ENCODE measurements at places on chromosomes 1 and 21. TPM values are rescaled to one million over a fixed set of nuclear protein-coding genes. Genes with fewer than 3 reads are reported as not detected.

- H3K4me3 ChIP-seq = no peak overlapping the region
- no peak overlapping the region for H3K27ac ChIP-seq
- no peaks in the 10 kb centered on the region for H3K4me1 ChIP-seq
- no peak for DNase-seq
- H3K27me3 ChIP-seq = peaks cover 65% of the 10 kb centered on the region
Observed at GRCh38 chr1:44496541-44497171, 91.6 kb downstream of the RNF220 start.

GRCh38 chr21:35226968-35227744 lies 178.1 kb upstream of the RUNX1 start:
- H3K36me3 ChIP-seq = no peaks in the 10 kb centered on the region
- H3K4me1 ChIP-seq = peaks cover 21% of the 10 kb centered on the region
- no peak overlapping the region for H3K27ac ChIP-seq
- DNase-seq = no peak

GRCh38 chr1:2470290-2471158 lies 5.6 kb upstream of the PLCH2 start:
- no peak overlapping the region for H3K27ac ChIP-seq
- no peak overlapping the region for H3K4me3 ChIP-seq
- H3K27me3 ChIP-seq = peaks cover 5% of the 10 kb centered on the region
- no peaks in the 10 kb centered on the region for H3K36me3 ChIP-seq
- no peak for DNase-seq
- no peaks in the 10 kb centered on the region for H3K4me1 ChIP-seq

GRCh38 chr1:172513479-172513878 lies 19.5 kb upstream of the SUCO start:
- H3K27ac ChIP-seq = no peak overlapping the region
- no peaks in the 10 kb centered on the region for H3K27me3 ChIP-seq
- no peaks in the 10 kb centered on the region for H3K36me3 ChIP-seq
- H3K4me3 ChIP-seq = no peak overlapping the region
- no peak for DNase-seq
- no peaks in the 10 kb centered on the region for H3K4me1 ChIP-seq

GRCh38 chr1:114203595-114204128 lies 50.0 kb upstream of the SYT6 start:
- no peaks in the 10 kb centered on the region for H3K36me3 ChIP-seq
- no peak overlapping the region for H3K27ac ChIP-seq
- no peaks in the 10 kb centered on the region for H3K4me1 ChIP-seq
- DNase-seq = no peak
- H3K4me3 ChIP-seq = no peak overlapping the region

DNA sequence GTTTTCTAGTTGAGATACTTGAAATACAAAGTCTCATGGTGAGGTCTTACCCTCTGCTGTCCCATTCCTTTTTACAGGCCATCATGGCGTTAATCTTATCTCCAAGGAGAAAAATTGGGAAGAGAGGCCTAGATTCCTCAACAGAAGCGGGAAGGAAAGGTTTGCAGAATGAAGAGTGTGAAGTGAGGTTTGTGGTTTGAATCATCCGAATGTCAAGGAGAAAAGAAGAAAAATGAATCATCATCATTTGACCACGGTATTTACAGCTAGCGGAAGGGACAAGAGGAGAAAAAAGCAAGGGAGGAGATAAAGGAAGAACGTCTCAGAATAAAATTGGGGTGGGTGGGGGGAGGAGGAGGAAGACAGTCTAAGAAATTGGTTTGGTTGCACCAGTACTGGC lies 935 bp upstream of the COG2 start:
- H3K4me1 ChIP-seq = peaks cover 23% of the 10 kb centered on the region
- no peak overlapping the region for H3K27ac ChIP-seq
- H3K36me3 ChIP-seq = no peaks in the 10 kb centered on the region
- H3K4me3 ChIP-seq = peak overlapping the region; percentile 98
- DNase-seq = peak; percentile 89

DNA sequence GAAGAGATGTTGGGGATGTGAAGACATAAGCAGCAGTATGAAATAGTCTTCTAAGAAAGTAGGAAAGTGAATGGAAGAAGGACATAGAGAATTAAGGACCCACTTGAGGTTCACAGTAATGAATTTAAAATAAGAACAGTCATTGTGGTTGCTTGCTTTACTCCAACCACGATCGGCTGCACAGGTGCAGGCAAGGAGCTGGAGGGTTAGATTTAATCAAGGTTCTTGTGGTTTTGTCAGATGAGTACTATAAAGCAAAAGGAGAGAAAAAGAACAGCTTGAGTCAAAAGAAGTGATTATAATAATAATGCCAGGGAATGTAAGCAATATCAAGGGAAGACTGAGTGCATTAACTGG lies 46.1 kb upstream of the RBM34 start:
- H3K27me3 ChIP-seq = no peaks in the 10 kb centered on the region
- H3K36me3 ChIP-seq = peaks cover 21% of the 10 kb centered on the region
- DNase-seq = peak; percentile 8
- H3K4me1 ChIP-seq = no peaks in the 10 kb centered on the region
- H3K4me3 ChIP-seq = no peak overlapping the region

GRCh38 chr1:208289716-208290115 lies 45.5 kb upstream of the PLXNA2 start:
- no peaks in the 10 kb centered on the region for H3K36me3 ChIP-seq
- H3K27me3 ChIP-seq = no peaks in the 10 kb centered on the region
- H3K4me3 ChIP-seq = no peak overlapping the region
- H3K4me1 ChIP-seq = no peaks in the 10 kb centered on the region

DNA sequence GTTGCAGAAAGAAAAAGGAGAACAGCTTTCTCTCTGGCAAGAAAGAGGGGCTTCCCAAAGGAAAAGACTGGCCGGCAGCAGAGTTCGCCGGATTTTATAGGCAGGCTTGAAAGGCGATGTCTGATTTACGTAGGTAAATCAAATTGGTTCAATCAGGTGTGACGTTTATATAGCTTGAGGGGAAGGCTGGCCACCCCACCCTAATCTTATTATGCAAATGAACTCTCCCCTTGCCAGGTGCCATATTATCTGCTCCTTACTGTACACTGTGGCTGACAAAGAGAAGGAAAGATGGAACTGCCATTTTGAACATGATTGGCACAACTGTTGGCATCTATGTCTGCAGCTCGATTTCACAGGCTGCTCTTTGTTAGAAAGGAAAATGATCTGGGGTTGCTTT lies 16.8 kb upstream of the INTS3 start:
- no peaks in the 10 kb centered on the region for H3K4me1 ChIP-seq
- H3K4me3 ChIP-seq = no peak overlapping the region
- no peaks in the 10 kb centered on the region for H3K27me3 ChIP-seq

DNA sequence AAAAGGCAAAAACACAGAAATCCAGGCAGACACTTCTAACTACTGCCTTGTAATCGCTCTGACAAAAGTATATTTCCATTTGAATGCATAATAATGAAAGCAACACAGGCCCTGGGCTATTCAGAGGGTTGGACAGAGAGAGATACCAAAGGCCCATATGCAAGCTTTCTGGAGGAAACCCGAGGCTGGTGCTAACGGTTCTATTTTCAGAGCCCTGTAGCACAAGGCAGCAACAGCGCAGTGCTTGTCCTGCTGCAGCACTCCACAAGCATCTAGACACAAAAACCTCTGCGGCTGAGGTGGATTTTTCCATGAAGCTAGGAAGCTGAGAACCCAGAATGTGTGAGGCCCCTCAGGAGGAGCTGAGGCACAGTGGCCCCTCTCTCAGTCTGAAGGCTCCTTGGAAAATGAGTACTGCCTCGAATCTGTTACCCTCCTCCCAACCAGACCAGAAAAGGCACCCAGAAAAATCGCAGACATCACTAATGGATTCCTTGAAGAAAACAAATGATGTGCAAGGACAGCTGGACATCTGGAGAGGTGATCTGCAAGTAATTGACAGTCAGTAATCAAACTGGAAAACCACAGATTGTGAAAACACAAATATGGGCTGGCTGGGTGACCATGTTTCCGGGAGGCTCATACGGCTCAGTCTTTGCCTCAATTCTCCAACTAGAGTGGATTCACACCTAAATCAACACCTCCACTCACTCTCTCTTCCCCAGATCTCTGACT lies 54.0 kb downstream of the COLGALT2 start:
- H3K36me3 ChIP-seq = no peaks in the 10 kb centered on the region
- no peak overlapping the region for H3K4me3 ChIP-seq
- H3K27me3 ChIP-seq = no peaks in the 10 kb centered on the region
- peaks cover 17% of the 10 kb centered on the region for H3K4me1 ChIP-seq
- no peak for DNase-seq
- H3K27ac ChIP-seq = no peak overlapping the region

DNA sequence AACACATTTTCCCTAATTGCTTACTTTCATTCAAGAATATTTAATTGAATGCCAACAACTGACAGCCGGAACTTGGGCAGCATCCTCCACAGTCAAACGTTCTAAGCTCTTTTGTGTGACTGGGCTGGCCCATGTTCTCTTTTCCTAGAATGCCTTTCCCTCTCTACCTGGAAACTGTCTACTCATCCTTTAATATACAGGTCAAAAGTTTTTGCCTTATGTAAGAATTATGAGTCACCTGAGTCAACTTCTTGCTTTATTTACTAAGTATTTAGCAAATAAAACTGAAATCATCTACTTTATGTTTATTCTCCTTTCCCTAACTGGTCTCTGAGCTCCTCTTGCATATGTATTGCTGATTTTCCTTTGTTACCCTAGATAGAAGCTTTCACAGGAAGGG lies 172.2 kb downstream of the CHRM3 start:
- no peak overlapping the region for H3K27ac ChIP-seq
- H3K4me3 ChIP-seq = no peak overlapping the region
- DNase-seq = no peak
- no peaks in the 10 kb centered on the region for H3K36me3 ChIP-seq
- no peaks in the 10 kb centered on the region for H3K4me1 ChIP-seq

GRCh38 chr1:2786329-2787162 lies 14.9 kb downstream of the TTC34 start:
- H3K36me3 ChIP-seq = no peaks in the 10 kb centered on the region
- peak; percentile 89 for DNase-seq
- H3K4me3 ChIP-seq = no peak overlapping the region
- no peak overlapping the region for H3K27ac ChIP-seq
- H3K27me3 ChIP-seq = no peaks in the 10 kb centered on the region

Gene FABP3
- total RNA-seq = 38.0 TPM

Gene LMOD1
- 17.1 TPM for total RNA-seq

Gene AZIN2
- total RNA-seq = 18.8 TPM

Gene OR2L5
- not detected for total RNA-seq

Gene HHIPL2
- 0.88 TPM for total RNA-seq

Gene GBP7
- not detected for total RNA-seq

Gene FUBP1
- 91.6 TPM for total RNA-seq

Gene DIO1
- total RNA-seq = not detected

Gene NES
- total RNA-seq = 1.5 TPM

Gene SLC1A7
- under 0.01 TPM for total RNA-seq
